ENCODE measurements at places on chromosomes 16 and 17.

DNA sequence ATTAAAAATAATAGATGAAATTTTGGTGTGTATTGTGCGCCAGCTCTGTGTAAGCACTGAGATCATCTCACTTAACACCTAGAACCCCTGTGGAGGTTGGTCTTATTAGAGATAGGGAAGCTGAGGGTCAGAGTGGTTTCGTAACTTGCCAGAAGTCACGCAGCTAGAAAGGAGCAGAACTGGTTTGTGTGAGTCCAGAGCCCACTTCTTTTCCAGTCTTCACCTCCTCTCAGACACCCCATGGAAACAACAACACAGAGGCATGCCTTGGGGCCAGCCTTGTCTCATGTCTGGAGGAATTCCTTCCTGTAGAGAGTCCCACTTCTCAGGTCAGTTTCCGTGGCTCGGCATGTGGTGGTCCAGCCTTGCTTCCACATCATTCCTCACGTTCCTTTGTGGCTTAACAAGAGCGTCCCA is 16.5 kb downstream of the YPEL2 start:
- DNase-seq = no peak

- no peak for DNase-seq
Observed at GRCh38 chr16:3819746-3820724, 60.5 kb downstream of the CREBBP start.

DNA sequence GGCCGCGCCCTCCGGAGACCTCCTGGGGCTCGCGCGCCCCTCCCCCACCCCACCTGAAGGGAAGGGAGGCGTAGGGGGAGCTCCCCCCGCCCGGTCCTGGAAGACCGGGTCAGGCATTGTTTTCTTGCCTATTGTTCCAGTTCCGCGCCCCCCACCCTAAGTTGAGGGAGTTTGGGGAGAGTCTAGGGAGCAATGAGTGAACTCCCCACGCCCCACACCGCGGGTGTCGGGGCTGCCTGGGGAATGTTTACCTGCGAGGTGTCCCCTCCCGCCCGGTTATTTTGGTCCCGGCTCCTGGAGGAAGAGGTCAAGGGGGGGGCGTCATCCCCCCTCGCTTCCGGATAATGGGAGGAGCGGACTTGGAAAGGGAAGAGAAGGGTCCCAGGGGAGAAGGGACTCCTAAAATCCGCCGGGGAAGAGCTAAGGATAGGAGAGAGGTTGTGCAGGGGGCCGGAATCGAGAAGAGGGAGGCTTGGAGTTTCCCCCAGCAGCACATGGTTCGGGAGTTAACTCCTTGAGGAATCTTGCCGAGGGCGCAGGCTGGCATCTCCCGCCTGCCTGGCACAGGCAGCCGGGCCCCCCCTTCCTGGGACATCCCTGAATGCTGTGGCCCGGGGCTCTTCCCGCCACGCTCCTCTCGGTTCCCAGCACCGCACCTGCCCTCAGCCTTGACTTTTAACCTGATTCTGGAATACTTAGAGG is 881 bp downstream of the MLLT6 start:
- peak; percentile 34 for DNase-seq

- no peak for DNase-seq
Observed at GRCh38 chr17:45580924-45581323, 90.4 kb upstream of the PLEKHM1 start.

DNA sequence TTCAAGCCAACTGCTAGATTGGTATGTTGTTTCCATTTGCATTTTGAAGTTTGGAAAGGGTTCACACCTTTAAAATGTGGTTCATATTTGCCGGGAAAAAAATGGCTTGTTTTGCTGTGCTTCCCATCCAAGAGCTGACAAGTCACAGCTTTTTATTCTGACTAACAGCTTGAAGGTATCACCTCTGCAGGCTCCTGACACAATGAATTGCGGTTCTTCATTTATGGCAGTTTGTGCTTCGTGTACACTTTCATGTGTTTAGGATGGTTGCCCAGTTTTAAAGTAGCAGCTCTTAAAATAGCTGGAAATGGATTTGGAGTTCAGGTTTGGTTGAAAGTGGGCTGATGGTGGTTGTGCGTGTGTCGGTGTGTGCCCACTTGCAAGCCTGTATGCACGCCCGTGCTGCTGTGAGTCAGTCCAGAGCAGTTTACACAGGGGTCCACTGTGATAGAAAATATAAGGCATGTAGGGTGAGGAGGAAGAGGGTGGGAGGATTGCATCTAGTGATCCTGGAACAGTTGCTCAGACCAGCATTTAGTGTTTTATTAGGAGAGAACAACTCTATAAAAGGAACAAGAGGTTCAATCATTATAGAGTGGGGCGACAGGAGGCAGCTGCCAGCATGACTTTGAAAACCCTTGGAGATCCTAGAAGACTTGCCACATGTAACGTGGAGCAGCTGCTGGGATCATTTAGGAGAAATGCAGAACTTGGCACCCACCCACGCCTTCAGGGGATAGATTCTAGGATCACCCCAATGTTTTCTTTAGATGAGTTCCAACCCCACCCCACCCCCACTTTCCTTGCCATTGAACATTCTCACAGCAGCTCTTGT is 108.0 kb upstream of the TBX2 start:
- DNase-seq = no peak

DNA sequence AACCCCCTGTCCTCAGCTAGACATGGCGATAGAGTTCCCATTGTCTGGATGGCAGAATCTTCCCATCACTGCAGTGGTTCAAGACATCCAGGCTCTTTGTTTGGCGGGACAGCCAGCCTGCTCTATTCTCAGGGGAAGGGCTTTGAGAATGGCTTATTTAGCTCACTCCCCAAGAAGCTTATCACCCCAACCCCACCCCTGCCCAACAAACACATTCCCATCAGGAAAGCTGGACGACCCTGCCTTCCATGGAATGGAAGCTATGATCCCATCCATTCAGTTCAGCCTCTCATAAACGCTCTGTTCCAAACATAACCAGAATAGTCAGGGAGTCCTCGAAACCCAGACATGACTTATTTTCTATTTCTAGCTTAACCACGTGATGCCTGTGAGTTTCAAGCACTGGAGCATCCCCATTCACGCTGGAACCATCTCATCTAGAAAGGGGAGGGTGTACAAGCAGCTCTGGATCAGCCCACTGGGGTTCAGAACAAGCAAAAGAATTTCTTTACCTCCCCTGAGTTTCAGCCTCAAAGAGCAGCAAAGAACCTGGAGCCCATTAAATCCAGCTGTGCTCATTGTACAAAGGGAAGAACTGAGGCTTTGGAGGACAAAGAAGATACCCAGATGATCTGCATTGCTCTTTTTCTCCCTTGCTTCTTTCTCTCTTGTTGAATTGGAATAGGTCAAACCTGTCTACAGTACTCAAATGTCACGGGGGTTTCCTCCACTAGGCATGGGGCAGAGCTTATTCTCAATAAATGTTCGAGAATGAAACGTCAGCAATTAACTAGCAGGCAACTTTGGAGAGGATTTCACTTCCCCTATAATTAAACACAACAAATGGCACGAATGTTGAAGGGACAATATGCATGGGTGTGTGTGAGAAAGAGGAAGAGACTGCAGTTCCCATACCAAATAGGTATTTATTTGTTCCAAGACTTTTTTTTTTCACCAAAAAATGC is 93.1 kb downstream of the XYLT1 start:
- DNase-seq = no peak

- no peak for DNase-seq
Observed at GRCh38 chr17:28394337-28395116, 11.5 kb downstream of the SLC46A1 start.

- DNase-seq = no peak
Observed at GRCh38 chr16:67429053-67429798, 1.7 kb upstream of the HSD11B2 start.

DNA sequence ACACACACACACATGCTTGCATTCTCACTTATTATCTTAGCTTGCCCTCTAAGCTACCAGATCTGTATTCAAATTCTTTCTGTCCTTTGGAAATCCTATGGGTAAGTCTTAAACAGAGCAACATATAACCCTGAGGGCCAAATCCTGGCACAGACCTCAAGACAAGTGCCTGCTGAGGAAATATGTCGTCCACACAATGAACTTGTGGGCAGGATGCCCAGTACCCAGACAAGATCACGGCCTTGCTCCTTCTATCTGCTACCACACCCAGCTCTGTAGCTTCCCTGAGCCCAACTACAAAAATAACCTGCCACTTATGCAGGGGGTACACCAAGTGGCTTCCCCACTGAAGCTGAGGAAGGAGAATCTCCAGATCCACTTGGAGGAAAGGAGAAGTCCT is 37.3 kb upstream of the FA2H start:
- DNase-seq = no peak

DNA sequence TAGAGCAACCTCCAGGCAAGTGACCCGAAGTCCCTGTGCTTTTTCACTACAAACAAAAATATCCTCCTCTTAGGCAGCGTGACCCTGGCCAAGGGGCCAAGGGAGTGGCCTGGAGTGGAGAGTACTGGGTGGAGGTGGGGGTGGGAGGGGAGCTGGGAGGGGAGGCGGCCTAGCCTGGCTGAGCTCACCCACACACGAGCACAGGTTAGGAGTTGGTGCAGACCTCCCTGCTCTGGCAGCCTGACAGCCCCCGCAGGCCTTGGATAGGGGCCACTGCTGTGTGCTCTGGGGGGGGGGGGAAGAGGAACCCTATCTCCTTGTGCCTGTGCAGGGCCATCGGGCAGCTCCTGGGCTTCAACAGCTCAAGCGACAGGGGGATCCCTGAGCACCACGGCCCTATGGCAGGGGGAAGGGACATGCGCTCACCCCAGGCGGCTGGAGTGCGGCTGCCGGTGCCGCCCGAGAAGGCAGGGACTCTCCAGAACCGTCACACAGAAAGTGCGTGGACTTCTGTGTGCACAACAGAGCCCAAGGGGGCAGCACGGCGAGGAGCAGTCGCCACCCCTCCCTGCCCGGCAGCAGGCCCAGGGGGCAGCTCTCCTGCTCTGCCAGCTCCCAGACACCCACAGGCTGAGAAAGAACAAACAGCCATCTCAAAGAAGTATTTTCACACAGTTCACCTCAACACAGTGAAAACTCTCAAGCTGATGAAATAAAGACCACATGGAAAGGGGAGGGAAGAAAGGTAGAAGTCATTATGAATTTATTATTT is 13.3 kb downstream of the SLC16A3 start:
- no peak for DNase-seq

DNA sequence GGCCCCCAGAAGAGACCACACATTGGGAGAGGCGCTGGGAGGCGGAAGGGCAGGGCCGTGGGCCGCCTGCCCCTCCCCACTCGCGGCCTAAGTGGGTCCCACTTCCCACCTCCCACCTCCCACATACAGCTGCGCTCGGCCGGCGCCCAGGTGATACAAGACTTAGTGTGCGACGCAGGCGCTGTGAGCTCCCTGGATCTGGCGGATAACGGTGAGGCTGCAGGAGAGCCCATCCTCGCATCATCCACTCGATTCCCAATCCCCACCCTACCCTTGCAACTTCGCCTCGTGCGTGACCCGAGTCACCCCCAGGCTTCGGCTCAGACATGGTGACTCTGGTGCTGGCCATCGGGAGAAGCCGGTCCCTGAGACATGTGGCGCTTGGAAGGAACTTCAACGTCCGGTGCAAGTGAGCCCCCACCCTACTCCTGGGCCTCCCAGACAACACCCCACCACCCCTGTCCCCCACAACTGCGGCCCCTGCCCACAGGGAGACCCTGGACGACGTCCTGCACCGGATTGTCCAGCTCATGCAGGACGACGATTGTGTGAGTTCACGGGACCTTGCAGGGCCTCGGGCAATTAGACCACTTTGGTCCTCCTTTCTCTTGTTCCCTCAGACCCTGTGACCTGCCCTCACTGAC is 3.9 kb downstream of the CARMIL2 start:
- no peak for DNase-seq

DNA sequence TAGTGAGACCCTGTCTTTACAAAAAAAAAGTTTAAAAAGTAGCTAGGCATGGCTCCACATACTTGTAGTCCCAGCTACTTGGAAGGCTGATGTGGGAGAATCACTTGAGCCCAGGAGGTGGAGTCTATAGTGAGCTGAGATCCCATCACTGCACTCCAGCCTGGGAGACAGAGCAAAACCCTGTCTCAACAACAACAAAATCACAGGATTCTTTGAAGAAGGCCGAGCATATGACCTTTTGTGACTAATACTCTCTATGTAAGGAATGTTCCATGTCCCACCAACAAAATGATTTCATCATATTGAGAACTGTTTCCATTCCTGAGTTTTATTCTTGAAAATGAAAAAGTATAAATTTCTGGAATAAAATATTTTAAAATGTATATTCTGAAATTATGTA is 58.9 kb upstream of the EFCAB3 start:
- DNase-seq = no peak

Data from activated naive CD4-positive, alpha-beta T cell (primary cell).